ENCODE measurements at places on chromosomes 12 and 14. TPM values are rescaled to one million over a fixed set of nuclear protein-coding genes. Genes with fewer than 3 reads are reported as not detected.

The LTB4R gene
- total RNA-seq: 0.78 TPM

The CCNT1 gene
- 32.9 TPM for total RNA-seq

The WNT5B gene
- 39.5 TPM for total RNA-seq

The PTGER2 gene
- total RNA-seq: 4.8 TPM

The TAS2R19 gene
- total RNA-seq: 11.1 TPM

The LMO3 gene
- total RNA-seq: 0.14 TPM

The SVOP gene
- total RNA-seq: not detected

The TMEM132D gene
- not detected for total RNA-seq

The OR6C70 gene
- not detected for total RNA-seq

The OR6C6 gene
- total RNA-seq: not detected

The TAS2R9 gene
- total RNA-seq: 0.30 TPM
